ENCODE measurements at places on chromosomes 4 and X. TPM values are rescaled to one million over a fixed set of nuclear protein-coding genes. Genes with fewer than 3 reads are reported as not detected.

DDX53 gene
- total RNA-seq, result not detected

PSMD10 gene
- 76.7 TPM for total RNA-seq

CXCL1 gene
- 120 TPM for total RNA-seq

MAGEA9B gene
- not detected for total RNA-seq

GAR1 gene
- total RNA-seq, result 2.4 TPM

USP17L10 gene
- total RNA-seq, result not detected

SLC39A8 gene
- 3.1 TPM for total RNA-seq

PCYT1B gene
- total RNA-seq, result 0.76 TPM

F11 gene
- not detected for total RNA-seq

GAGE2A gene
- not detected for total RNA-seq

ANTXR2 gene
- 142 TPM for total RNA-seq

DSPP gene
- total RNA-seq, result not detected

UGT2B11 gene
- not detected for total RNA-seq

SSX4B gene
- not detected for total RNA-seq

TMEM154 gene
- total RNA-seq, result 0.33 TPM

CLGN gene
- 0.07 TPM for total RNA-seq

PAGE1 gene
- total RNA-seq, result not detected

MTM1 gene
- 9.4 TPM for total RNA-seq

TMEM31 gene
- total RNA-seq, result not detected

Data from smooth muscle cell of the pulmonary artery (primary cell).